ENCODE measurements at places on chromosomes 1 and 21.

DNA sequence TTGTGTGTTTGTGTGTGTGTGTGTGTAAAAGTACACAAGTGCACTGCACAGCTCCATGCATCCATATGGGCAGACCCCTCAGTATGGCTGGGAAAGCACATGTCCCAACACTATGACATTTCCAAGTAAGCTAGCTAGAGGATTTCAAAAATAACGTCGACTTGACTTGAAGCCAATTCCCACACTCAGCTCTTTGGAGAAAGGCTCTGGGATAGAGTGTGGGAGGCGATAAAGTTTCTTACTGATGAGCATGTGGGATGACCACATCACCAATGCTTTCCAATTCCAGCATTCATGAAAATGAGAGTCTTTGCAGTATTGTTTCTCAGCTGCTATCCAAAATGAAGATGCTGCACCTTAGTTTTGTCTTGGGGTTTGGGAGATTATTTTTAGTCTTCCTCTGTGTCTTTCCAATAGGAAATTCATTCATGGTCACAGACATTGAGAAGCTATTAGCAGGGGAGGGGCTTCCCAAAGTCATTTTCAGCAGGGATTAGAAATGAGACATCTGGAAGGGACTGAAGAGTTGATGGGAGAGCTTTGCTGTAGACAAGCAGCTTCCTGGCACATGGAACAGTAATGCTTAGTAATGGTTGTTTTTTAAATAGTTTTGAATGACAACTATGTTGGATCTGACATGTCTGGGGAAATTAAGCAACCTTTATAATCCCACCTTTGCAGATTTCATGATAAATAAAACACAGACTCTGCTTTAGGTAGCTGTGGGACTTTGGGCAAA lies 143.5 kb downstream of the ASTN1 start:
- DNase-seq, result no peak

- no peak for DNase-seq
These were observed 93.9 kb upstream of the ADGRL2 start for GRCh38 chr1:81706650-81707435.

GRCh38 chr1:180860535-180860934 lies 52.2 kb upstream of the KIAA1614 start:
- DNase-seq, result no peak

DNA sequence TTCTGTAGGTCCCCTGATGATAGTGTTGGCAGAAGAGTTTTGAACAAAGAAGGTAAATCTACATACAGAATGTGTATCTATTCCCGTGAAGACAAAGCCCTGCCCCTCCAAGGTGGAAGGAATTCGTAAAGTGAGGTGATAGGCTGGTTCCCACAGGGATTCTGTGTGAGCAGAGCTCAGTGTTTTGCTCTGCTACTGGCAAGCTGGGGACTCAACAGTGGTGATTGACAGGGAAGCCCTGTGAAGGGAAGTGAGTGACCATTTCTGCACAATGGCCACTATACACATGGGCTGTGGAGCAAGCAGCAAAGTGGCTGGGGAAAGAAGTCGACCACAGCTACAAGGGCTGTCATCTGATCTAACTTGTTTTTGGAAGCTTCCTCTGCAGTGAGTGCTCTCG lies 90.0 kb upstream of the LRRN2 start:
- DNase-seq, result no peak

- DNase-seq, result no peak
These were observed 15.5 kb downstream of the RHBDL2 start for GRCh38 chr1:38926091-38926490.

- DNase-seq, result no peak
These were observed 102.5 kb downstream of the BCAR3 start for GRCh38 chr1:93578911-93579825.

- no peak for DNase-seq
These were observed 33.4 kb downstream of the PSMG1 start for GRCh38 chr21:39149882-39150281.

- no peak for DNase-seq
These were observed 26.7 kb downstream of the MIER1 start for GRCh38 chr1:66951513-66951912.

Measured in stimulated activated CD4-positive, alpha-beta T cell treated with anti-CD3 and anti-CD28 coated beads, Interleukin-15, amount 100 ng/mL, for 48 hours (primary cell).